ENCODE measurements at places on chromosomes 4 and X.
A peak's percentile ranks its signal among the peaks of the same experiment; 100 is the strongest.

GRCh38 chr4:113407409-113407808, 354.1 kb downstream of the CAMK2D start:
- no peak for DNase-seq

DNA sequence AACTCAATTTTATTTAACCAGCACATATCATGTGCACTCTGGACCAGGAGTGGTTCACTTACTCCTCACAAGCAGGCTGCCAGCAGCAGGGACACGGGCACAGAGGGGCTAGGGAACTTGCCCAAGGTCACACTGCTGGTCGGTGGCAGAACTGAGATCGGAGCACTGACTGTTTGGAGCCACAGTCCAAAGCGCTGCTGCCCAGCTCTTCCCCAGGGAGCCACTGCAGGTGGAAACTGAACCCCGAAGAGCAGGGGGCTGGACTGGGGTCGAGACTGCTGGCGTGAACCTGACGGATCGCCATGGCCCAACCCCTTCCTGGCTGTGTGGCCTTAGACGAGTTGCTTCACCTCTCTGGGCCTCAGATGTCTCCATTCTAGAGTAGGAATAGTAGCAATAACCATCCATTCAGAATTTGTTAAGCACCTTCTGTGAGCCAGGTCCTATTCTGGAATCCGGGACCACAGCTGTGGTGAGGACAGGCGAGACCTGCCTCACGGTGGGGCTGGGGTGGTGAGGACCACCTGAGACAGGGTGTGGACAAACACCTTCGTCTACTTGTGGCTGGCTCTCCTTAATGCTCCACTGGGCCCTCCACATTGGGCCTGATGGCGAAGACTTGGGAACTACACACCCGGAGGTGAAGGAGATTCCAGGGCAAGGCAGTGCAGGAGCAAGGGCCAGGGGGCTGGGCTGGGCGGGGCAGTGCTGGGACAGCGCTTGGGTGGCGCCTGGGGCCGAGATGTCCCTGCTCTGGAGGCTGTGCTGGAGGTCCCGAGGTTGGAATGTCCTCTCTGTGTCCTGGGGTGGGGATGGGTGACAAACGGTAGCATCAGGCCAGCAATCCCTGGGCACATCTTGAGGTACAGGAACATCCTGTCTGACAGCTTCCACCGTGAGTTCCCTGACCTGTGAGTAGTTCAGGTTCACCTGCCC, 32.0 kb upstream of the KIAA0232 start:
- DNase-seq = no peak

DNA sequence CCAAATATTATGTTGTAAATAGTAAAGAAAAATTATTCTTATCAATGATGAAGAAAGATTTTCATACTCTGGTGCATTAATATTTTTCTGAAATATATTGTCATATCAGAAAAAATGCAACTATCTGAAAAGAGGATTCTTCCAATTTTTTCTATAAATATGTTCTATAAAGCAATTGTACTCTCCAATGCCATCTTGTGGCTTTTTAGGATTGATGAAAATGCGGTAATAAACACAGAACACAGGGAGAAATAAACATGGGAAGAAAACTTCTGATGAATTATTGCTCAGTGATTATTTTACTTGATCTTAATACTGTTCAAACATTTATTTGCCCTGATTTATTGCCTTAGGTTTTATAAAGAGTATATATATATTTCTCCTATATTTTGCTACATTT, 215.4 kb downstream of the IL1RAPL1 start:
- no peak for DNase-seq

GRCh38 chr4:85756938-85757337, 282.0 kb downstream of the ARHGAP24 start:
- DNase-seq = peak; percentile 52

GRCh38 chrX:1582686-1583437, 8.5 kb upstream of the AKAP17A start:
- DNase-seq = peak; percentile 87

DNA sequence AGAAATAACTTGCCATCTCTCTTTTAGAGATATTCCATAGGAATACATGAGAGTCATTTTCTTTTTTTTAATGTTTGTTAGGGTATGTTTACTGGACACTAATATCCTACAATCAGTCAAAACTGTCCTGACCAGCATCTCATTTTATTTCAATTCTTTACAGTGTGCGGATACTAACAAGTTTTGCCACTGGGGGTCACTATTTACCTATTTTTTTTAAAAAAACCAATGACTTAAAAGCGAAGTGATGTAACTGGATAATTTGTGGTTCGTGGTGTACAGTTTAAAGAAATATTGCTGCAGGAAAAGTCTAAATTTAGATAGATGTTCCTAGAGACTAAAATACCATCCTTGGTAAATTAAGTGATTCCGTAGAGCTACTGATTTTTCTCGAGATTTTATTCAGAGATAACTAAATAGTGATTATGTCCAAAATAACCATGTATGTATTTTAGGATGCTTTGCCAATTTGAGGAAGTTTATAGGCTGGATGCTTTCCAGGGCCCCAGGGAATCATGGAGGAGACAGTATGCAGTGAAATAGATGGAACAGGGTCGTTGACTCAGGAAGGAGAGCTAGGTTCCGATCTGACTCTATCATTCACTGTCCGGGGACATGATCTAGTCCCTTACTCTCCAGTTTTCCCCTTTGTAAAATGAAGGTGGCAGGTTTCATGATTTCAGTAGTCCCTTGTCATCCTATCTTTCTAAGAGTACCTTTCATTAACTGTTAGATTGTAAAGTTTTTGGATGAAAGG, 34.0 kb upstream of the GNPDA2 start:
- peak; percentile 32 for DNase-seq

DNA sequence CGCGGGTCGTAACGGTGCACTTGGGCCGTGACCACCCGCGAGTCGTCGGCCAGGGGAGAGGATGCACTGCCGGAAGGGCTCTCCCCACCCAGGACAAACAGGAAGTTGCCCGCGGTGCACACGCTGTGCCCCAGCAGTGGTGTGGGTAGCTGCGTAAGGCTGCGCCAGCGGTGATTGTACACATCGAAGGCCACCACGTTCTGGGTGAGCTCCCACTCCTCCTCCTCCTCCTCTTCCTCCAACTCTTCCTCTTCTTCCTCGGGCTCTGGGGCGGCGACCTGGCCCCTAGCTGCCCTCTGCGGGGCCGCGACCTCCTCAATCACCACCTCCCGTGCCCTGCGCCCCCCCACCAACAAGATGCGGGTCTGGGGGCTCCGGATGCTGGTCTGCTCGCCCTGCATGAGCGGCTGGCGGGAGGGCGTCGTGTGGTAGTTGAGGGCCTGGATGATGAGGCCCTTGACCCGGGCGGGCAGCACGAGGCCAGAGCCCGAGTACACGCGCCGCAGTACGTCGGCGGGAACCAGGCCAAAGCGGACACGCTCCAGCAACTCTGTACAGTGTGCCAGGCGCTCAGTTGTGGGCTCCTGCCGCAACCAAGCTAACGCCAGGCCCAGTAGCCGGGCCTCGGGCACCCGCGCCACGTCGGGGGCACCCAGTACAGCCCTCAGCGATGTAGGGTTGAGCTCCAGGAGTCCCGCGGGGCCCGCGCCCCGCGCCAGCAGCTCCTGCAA, 1.4 kb downstream of the KLHL34 start:
- DNase-seq = no peak

Measured in HT1080 (cell line).